Chondrocyte (in vitro differentiated cells): ENCODE measurements at places on chromosomes 6 and 20. TPM values are rescaled to one million over a fixed set of nuclear protein-coding genes. Genes with fewer than 3 reads are reported as not detected.

DNA sequence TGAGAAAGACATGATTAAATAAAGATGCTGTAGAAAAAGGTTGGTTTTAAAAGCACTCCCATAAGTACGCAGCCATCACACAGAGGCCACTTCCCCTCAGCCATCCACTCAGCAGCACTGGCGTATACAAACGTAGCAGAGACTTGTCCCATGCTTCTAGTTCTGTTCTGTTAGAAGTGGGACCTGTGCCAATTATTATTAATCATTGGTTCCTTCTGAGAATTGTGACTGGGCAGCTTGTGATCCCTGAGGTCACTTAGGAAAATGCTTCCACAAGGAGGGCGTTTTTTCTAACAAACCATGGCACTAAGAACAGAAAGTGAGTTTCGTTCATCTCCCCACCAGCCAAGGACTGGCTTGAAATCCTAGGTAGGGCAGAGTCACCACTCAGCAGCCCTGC is 53.9 kb downstream of the FAM120B start:
- no peak overlapping the region for H3K4me3 ChIP-seq
- H3K27me3 ChIP-seq: no peaks in the 10 kb centered on the region
- no peak for DNase-seq
- peaks cover 16% of the 10 kb centered on the region for H3K36me3 ChIP-seq

GRCh38 chr20:24605937-24606455 is 136.6 kb downstream of the SYNDIG1 start:
- H3K4me3 ChIP-seq: no peak overlapping the region
- peaks cover 23% of the 10 kb centered on the region for H3K4me1 ChIP-seq
- no peaks in the 10 kb centered on the region for H3K27me3 ChIP-seq
- no peak overlapping the region for H3K27ac ChIP-seq
- peaks cover 6% of the 10 kb centered on the region for H3K36me3 ChIP-seq

- DNase-seq: no peak
- peaks cover 22% of the 10 kb centered on the region for H3K4me1 ChIP-seq
- no peaks in the 10 kb centered on the region for H3K27me3 ChIP-seq
- no peak overlapping the region for H3K4me3 ChIP-seq
Measured at GRCh38 chr6:119132261-119132981, 54.0 kb upstream of the FAM184A start.

DNA sequence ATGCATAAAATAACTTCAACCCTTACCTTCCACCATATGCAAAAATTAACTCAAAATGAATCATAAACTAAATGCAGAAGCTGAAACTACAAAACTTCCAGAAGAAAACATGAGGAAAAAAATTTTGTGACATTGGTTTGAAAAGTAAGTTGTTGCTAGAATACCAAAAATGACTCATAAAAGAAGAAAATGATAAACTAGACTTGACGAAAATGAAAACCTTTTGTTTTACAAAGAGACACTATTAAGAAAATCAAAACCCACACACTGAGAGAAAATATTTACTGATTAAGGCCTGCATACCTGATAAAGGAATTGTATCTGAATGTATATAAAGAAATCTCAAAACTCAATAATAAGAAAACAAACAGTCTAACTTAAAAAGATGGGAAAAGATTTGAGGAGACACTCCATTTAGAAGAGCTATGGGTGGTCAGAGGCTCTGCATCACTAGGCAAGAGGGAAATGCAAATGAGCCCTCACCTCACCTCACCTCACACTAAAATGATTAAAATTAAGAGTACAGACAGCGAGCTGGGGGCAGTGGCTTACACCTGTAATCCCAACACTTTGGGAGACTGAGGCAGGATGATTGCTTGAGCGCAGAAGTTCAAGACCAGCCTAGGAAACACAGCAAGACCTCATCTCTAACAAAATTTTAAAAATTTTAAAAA is 97.6 kb upstream of the CST7 start:
- no peak overlapping the region for H3K4me3 ChIP-seq
- H3K4me1 ChIP-seq: peaks cover 4% of the 10 kb centered on the region
- H3K27ac ChIP-seq: no peak overlapping the region
- no peak for DNase-seq
- H3K27me3 ChIP-seq: peaks cover 28% of the 10 kb centered on the region

DNA sequence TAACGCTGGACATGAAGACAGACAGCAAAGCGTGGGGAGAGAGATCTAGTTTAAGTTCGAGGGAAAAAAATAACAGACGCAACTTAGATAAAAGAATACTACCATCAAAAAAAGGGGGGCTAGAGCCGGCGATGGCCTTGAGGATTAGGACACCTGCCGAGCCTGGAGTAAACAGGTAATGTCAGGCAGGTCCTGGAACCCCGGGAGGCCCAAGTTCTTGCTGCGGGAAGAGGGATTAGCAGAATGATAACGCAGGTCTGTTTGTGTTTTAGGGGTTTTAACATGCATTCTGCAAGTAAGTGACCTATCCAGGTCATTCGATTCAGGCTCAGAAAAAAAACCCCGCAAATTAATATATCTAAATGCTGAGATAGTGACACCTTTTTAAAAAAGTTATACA is 754 bp upstream of the TMEM170B start:
- H3K27ac ChIP-seq: peak overlapping the region; percentile 59
- H3K27me3 ChIP-seq: no peaks in the 10 kb centered on the region
- H3K36me3 ChIP-seq: no peaks in the 10 kb centered on the region
- no peak for DNase-seq

DNA sequence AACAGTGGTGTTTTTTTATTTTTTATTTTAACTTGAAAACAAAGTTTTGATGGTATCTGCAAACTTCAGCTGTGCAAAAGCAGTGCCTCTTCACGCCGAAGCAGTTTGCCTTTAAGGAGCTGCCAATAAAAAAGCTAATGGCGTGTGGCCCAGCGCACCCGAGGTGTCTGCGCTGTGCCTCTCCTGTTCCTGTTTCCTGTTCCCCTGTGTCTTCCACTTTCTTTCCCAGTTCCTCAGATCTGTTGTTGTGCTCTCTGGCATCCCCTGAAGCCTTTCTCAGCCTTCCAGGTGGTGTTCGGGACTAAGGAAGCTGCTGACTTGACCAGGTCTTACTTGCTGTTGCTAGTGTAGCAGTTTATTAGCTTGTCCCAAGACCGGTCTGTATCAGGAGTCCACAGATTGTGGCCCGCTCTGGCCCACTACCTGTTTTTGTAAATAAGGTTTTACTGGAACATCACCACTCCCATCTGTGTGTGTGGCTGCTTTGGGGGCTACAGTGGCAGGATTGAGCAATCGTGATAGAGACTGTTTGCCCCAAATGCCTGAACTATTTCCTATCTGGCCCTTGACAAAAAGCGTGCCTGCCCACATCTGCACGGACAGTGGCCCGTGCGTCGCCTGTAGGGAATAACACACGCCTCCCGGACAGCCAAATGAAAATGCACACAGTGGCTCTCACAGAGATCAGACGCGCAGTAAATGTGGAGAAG is 178.3 kb downstream of the TMEM242 start:
- H3K36me3 ChIP-seq: peaks cover 10% of the 10 kb centered on the region
- DNase-seq: no peak
- peaks cover 66% of the 10 kb centered on the region for H3K4me1 ChIP-seq
- H3K27ac ChIP-seq: peak overlapping the region; percentile 42

- DNase-seq: no peak
- H3K4me3 ChIP-seq: peak overlapping the region; percentile 83
- peaks cover 2% of the 10 kb centered on the region for H3K36me3 ChIP-seq
- no peaks in the 10 kb centered on the region for H3K27me3 ChIP-seq
Measured at GRCh38 chr6:145813285-145814034, 1.1 kb downstream of the FBXO30 start.

GRCh38 chr20:20711413-20711812 is 1.0 kb downstream of the RALGAPA2 start:
- H3K4me1 ChIP-seq: peaks cover 23% of the 10 kb centered on the region
- no peak for DNase-seq
- H3K4me3 ChIP-seq: peak overlapping the region; percentile 89
- no peaks in the 10 kb centered on the region for H3K27me3 ChIP-seq

- no peak overlapping the region for H3K4me3 ChIP-seq
- DNase-seq: no peak
- H3K4me1 ChIP-seq: peaks cover 28% of the 10 kb centered on the region
Measured at GRCh38 chr6:82143041-82143481, 104.5 kb downstream of the IBTK start.

GRCh38 chr6:11294228-11294627 is 61.8 kb upstream of the NEDD9 start:
- no peak overlapping the region for H3K27ac ChIP-seq
- no peaks in the 10 kb centered on the region for H3K27me3 ChIP-seq
- H3K4me3 ChIP-seq: no peak overlapping the region
- DNase-seq: no peak
- peaks cover 8% of the 10 kb centered on the region for H3K4me1 ChIP-seq

The PRSS16 gene
- total RNA-seq: 1.1 to 1.8 TPM (median 1.7 TPM) in 3 replicates

The LTV1 gene
- 15.0 to 22.6 TPM (median 15.4 TPM) in 3 replicates for total RNA-seq

The PI3 gene
- total RNA-seq: not detected in 3 replicates

The ID1 gene
- total RNA-seq: 7.7 to 73.7 TPM (median 9.0 TPM) in 3 replicates

The GSTA3 gene
- total RNA-seq: not detected in 3 replicates

The LST1 gene
- not detected in 3 replicates for total RNA-seq

The PTK6 gene
- not detected in 3 replicates for total RNA-seq
